Foreskin fibroblast (primary cell): ENCODE measurements at places on chromosomes 13 and 19.

DNA sequence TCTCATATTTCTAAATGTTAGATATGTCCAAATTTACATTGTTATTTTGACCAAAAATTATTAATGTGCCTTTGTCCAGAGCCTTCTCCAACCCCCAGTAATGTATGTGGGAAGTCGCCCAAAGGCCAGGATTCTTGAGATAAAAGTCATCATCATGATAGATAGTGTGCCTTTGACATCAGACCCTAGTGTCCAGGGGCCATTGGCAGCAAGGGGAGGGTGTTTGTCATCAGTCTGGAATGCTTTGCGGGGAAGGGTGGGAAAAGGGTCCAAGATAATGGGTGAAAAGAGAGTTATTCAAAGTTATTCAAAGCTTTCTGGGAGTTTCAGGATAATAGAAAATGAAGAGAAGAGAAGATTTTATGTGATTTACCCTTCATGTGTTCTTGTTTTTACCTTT is 909.5 kb upstream of the GPC6 start:
- DNase-seq = no peak

- no peak for DNase-seq
Measured at GRCh38 chr13:41895478-41895877, 65.4 kb downstream of the VWA8 start.

DNA sequence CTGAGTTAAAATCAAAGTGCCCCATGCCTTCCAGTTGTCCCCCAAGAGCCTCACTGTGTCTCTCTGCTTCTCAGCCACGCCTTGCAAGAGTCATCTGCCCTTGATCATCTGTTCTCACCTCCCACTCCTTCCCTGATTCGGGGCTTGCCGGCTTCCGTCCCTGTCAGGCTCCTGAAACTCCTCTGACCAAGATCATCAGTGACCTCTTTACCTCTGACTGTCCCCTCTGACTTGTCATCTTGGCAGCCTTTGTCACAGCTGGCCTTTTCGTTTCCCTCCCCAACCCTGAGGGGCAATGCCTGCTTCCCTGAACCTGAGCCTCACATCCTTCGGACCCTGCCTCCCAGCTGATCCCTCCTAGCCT is 66.3 kb downstream of the MAP4K1 start:
- DNase-seq = no peak

DNA sequence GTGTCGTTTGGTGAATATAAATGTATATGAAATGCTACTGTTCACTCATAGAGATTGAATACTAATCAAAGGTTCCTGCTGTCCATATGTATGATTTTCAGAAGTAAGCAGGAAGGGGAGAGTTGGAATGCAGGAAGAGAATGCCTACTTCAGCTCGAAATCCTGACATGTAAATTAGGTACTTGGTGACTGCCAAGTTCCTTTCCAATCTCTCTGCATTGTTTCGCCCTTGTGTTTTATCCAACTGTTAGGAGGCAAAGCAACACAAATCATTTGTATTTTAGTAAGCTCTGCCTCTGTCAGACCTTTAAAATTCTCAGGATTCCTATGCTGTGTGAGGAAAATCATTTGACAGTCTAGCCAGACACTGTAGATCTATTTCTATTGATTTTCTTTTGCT is 9.0 kb downstream of the STARD13 start:
- no peak for DNase-seq
